ENCODE measurements at places on chromosomes 12 and 14. TPM values are rescaled to one million over a fixed set of nuclear protein-coding genes. Genes with fewer than 3 reads are reported as not detected.

The DHH gene
- 0.25 TPM for total RNA-seq

The GZMH gene
- total RNA-seq: not detected

The DENND5B gene
- 5.9 TPM for total RNA-seq

The HSPA2 gene
- total RNA-seq: 6.3 TPM

The SOX5 gene
- total RNA-seq: under 0.01 TPM

The PRIMA1 gene
- not detected for total RNA-seq

The GOLGA5 gene
- 22.9 TPM for total RNA-seq

The PIWIL1 gene
- not detected for total RNA-seq

The DNAH10 gene
- total RNA-seq: under 0.01 TPM

The IL31 gene
- total RNA-seq: not detected

The DLGAP5 gene
- 8.7 TPM for total RNA-seq

The GPR65 gene
- 0.13 TPM for total RNA-seq

The PRICKLE1 gene
- 16.3 TPM for total RNA-seq

The USP44 gene
- total RNA-seq: 4.2 TPM

The MSI1 gene
- total RNA-seq: not detected

The PRPH gene
- not detected for total RNA-seq

The CCDC196 gene
- total RNA-seq: not detected

The RND1 gene
- total RNA-seq: 6.1 TPM

The REM2 gene
- not detected for total RNA-seq

The ATF1 gene
- total RNA-seq: 20.1 TPM

The RNASE4 gene
- 26.9 TPM for total RNA-seq

The GALNT16 gene
- total RNA-seq: 0.13 TPM

The LALBA gene
- not detected for total RNA-seq

The DEPDC4 gene
- 0.13 TPM for total RNA-seq

The FNTB gene
- 10.1 TPM for total RNA-seq

The ARHGEF25 gene
- 1.6 TPM for total RNA-seq

The OTUB2 gene
- total RNA-seq: 0.64 TPM

The CRIP1 gene
- 0.90 TPM for total RNA-seq

The FAM181A gene
- total RNA-seq: not detected

The CCDC175 gene
- total RNA-seq: not detected

The PDE3A gene
- total RNA-seq: 0.51 TPM
